Ureter (tissue), 1 donor: ENCODE measurements at places on chromosomes 1 and 21. TPM values are rescaled to one million over a fixed set of nuclear protein-coding genes. Genes with fewer than 3 reads are reported as not detected.

- no peak for DNase-seq
Measured at GRCh38 chr1:39701049-39701439, 9.8 kb upstream of the HPCAL4 start.

GRCh38 chr1:36204347-36204909 is 19.8 kb upstream of the THRAP3 start:
- DNase-seq: no peak

- no peak for DNase-seq
Measured at GRCh38 chr1:64664299-64664698, 80.6 kb upstream of the RAVER2 start.

DNA sequence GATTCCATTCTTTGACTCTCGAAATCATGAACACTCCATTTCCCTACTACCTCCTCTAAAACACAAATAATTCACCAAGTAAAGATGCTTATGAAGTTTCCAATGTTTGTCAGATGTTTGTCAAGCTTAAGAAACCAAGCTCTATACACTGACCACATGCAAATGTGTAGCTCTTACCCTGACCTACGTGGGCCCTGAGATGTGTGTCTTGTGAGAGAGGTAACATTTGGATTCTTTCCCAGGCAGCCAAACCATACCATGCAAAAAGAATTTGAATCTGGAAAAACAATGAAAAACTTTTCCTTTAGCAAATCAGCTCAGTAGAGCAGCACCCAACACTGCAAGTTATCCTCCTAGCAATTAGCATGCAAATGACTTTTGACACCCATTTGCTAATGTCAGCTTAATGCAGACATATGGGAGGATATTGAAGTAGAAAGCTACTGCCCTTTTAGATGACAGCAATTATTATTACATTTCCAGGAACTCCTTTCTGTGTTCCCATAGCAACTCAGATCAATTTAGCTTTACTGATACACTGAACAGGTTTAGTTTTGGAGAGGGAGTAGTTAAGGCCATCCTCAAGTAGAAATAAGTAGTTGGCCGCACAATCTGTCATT is 83.2 kb upstream of the RGS4 start:
- DNase-seq: no peak

The AKR7A3 gene
- 1.8 TPM for total RNA-seq

The ANGPTL1 gene
- 26.3 TPM for total RNA-seq

The CFHR1 gene
- total RNA-seq: 2.3 TPM

DNA sequence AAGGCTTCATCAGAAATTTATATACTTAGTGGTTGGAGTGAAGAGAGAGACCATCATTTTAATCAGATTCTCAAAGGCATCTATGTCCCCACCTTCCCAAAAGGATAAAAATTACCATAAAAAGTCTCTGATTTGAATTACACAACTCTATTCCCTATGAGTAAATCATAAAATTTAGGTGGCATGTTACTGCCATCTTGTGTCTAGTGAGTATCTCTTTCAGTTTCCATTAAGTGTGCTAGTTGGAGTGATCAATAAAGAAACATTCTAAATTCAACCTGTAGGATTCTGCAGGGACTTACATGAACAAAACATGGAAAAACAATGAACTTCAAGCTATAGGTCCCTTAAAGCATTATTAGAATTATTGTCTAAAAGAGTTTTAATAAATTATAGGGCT is 655.4 kb downstream of the LTN1 start:
- no peak for DNase-seq

- DNase-seq: no peak
Measured at GRCh38 chr1:209328196-209328595, 255.3 kb upstream of the CAMK1G start.

DNA sequence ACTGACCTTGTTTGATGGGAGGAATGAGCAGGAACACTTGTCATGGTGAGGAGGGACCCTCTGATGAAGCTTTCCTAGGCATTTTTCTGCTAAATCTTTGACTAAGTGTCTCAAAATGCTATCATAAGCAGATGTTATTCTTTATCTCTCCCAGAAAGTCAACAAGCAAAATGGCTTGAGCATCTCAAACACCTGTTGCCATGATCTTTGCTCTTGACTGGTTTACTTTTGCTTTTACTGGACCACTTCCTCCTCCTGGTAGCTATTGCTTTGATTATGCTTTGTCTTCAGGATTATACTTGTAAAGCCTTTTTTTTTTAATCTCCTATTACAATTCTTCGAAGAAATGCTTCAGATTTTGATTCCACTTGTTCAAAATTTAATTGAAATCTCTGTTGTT is 157.4 kb downstream of the GPR52 start:
- DNase-seq: no peak

DNA sequence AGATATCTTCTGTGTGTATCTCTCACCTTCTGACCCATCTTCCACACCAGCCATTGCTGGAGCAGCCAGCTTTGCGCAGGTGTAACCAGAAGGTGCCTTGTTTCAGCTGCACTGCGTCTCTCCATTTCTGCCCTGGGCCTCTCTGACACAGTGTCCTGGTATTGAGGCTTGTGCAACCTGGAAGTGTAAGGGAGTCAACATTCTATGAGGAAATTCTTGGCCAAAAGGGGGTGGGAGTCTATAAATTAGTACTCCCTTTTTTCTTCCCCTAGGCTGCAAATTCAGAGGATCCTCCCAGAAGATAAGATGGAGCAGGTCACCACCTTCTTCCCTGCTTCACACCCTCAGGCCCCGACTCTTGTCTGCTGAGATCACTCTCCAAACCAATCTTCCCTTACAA is 109.1 kb downstream of the MRPS6 start:
- no peak for DNase-seq
